ENCODE measurements at places on chromosomes 3 and 15.

- DNase-seq: peak; percentile 16
Observed at GRCh38 chr3:71859123-71859519, 74.2 kb upstream of the PROK2 start.

DNA sequence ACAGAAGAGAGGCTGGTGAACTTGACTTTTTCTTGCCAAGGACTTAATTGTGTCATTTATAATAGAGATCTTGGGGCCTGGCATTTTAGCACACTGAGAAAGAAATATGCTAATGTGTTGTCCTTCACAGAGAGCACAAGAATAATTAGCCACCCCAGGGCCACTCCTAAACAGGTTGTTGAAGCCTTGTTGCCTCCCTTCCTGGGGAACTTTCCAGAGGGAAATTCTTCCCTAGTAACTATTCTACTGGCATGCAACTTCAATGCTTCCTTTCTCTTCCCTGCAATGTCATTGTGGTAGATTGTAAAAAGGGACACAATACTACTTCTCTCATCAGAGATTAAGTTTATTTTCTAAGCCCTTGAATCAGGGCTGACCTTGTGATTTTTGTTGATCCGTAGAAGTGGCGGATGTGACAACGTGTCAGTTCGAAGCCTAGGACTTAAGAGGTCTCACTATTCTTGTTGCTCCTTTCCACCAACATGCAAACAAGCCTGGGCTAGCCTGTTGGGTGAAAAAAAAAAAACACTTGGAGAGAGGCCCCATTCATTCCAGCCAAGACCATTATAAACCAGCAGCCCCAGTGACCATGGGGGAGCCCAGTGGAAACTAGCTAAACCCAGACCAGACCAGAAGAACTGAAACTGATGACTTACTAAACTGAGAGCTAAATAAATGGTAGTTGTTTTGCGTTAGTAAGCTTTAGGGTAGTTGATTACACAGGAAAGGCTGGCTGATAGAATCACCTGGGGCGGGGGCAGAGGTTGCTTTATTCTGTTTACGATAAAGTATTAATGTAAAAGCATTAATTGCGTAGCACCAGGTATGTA is 287.2 kb downstream of the SHQ1 start:
- no peak for DNase-seq

DNA sequence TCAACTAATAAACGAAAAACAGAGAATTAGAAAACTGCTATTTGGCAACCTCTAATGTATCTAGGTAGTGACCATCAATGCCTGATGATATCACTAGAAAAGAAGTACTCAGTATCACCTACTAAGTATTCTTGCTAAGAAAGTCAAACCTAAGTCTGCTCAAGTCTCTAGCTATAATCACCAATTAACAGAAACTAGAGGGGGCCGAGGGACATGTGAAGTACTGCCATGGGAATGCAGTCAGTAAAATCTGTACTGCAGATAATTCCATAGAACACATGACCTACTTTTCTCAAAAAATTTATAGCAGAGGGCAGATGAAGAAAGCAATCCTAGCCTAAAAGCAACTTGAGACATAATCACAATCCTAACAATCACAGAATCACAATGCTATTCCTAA is 51.4 kb downstream of the CPEB1 start:
- DNase-seq: no peak

- no peak for DNase-seq
Observed at GRCh38 chr3:127691974-127692373, 19.2 kb downstream of the ABTB1 start.

DNA sequence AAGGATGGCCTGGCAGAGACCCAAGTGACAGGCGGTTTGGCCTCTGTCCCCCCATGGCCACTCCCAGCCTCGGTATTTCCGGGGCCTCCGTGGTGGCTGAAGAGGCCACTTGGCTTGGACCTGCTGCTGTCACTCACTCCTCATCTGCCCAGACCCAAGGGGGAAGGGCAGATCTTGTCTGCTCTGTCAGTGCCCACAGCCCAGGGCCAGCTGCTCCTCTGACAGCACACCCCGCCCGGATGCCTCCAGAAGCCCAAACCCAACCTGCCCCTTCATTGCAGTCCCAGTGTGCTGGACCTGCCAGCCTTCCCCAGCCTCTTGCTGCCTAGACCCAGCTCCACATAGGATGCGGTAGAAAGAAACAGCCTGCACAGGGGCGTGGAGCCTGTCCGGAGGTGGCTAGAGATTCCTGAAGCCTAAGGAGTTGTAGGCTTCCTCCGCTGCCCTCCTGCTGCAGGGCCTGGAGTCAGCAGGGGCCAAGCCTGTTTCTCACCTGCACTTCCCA is 52.0 kb downstream of the MAGEF1 start:
- DNase-seq: no peak

GRCh38 chr15:88246081-88246480 is 10.5 kb downstream of the NTRK3 start:
- DNase-seq: no peak

- DNase-seq: peak; percentile 87
Observed at GRCh38 chr3:116005404-116005803, 382.1 kb downstream of the GAP43 start.

DNA sequence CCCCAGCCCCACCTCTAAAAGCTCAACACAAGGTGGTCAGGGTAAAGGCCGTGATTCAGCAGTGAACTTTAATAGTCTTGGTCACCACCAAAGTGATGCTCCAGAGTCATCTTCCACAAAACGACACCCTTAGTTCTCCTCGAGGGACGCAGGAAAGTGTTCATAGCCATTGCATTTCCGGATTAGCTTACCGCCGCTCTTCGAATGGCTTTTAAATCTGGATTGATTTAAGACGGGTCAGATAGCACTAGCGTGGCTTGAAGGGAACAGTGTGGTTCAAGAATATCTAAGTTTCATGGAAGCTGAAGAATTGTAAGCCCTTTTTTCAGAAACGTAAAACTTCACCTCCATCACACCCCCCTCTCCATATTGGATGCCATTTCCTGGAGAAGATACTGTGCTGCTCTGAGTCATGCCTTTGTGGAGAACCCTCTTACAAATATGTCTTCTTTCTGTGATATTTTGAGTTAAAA is 829 bp downstream of the RNF7 start:
- peak; percentile 22 for DNase-seq

DNA sequence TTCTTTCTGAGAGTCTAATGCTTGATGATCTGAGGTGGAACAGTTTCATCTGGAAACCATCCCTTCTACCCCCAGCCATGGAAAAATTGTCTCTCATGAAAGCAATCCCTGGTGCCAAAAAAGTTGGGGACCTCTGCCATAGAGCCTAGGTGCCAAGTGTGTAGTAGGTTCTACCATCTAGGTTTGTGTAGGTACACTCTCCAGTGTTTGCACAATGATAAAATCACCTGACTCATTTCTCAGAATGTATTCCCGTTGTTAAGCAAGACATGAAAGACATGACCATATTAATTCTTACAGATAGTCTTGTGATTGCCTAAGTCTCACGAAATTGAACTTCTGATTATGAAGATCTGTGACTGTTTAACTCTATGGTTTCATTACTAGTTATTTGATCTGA is 68.6 kb downstream of the KAT2B start:
- no peak for DNase-seq

DNA sequence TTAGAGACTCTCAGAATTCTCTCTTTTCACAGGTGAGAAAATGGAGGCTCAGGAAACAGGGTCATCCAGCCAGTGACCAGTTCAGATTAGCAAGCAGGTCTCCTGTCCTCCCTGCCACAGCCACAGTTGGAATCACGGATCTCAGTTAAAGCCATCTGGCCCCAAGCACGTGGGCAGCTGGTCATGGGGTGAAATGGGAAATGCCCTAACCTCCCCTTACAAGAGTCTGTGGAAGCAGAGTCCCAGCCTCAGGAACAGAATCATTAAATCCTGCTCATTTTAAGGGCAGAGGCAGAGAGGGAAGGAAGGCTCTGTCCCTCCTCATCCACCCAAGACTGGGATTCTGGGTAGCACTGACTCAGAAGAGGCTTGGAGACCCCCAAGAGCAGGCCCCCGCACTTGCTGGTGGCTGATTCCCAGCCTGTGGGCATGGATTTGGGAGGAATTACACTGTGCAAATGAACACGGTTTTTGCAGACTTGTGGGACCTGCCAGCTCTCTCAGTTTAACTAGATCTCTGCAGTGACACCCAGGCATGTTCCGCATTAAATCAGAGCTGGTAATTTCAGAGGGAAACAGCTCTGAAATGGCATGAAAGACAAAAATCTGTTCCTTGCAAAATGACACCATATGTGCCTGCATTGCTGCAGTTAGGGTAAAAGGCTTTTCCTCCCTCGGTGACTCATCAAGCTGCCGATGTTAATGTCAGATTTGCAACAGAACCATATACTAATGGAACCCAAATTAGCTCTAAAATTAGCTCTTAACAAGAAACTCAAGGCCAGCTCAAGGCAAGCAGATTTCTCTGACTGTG is 89.0 kb downstream of the BDH1 start:
- DNase-seq: no peak

DNA sequence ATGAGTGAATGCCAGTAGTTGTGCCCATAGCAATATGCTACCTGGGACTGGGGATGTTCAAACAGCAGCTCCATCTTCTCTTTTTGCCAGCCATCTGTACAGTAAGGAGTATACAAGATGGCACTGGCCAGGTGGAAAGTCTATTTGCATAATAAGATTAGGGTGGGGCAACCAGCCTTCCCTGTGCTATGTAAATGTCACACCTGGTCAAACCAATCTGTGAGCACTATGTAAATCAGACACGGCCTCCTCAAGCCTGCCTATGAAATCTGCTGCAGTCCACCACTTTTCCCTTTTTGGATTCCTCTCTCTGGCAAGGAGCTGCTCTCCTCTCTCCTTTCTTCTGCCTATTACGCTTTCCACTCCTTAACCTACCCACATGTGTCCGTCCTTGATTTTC is 53.0 kb downstream of the C3orf80 start:
- no peak for DNase-seq

DNA sequence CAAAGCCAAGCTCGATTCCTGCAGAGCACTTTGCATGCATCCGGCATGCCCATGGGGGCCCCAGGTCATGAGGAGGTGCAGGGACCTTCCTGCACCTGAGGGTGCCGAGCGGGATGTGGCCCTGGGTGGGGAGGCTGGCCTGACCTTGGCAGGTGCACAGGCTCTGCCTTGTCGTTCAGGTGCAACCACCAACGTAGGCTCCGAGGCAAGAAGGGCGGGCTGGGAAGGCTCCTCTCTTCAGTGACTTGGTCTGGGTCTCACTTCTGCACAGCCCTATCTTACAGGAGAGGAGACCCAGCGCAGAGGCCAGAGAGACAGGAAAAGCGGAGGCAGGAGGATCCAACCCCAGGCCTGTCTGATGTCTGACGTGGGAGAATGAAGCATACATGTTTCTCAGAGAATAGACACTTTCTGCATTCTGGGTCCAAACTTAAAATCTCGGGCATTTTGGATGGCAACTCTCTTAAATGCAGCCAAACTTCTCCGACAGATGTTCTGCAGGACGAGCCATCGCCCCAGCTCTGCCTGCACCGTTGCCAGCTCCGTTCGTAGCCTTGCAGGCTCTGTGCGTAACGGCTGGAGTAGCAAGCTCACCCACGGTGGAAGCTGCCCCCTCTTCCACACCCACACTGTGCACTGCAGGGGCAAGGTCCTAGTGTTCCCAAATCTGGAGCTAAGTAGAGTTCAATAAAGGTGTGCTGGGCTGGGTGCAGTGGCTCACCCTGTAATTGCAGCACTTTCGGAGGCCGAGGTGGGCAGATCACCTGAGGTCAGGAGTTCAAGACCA is 60.8 kb upstream of the SNRPA1 start:
- no peak for DNase-seq

DNA sequence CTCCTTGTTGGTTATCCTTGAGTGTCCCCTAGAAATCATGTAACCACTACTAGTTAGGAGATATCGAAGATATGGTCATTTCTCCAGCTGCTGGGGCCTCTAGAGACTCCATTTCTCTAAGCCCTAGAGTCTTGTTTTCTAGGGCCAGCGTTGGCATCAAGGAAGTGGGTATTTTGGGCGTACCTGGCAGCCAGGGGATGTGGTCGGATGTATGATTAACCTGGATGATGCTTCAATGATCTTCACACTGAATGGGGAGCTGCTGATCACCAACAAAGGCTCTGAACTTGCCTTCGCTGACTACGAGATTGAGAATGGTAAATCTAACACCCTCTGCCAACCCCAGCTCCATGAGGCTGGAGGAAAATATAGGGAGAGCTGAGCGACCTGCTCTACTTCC is 325.5 kb downstream of the RYR3 start:
- no peak for DNase-seq

DNA sequence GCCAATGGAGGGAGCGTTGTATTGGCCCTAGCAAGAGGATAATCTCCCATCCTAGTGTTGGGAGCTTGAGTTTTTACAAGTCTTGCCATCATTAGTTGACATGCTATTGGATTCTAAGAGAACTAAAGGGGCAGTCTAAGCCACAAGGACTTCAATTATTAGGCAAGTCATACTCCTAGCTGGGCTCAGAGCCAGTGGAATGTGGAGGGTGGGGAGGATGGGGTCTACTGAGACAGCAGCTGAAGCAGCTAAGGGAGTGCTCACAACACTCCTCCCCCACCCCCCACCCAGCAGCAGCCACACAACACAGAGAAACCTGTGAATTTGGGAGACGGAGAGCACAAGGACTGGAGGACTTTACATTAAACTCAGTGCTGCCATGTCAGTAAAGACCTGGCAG is 27.9 kb downstream of the FRG2C start:
- no peak for DNase-seq

DNA sequence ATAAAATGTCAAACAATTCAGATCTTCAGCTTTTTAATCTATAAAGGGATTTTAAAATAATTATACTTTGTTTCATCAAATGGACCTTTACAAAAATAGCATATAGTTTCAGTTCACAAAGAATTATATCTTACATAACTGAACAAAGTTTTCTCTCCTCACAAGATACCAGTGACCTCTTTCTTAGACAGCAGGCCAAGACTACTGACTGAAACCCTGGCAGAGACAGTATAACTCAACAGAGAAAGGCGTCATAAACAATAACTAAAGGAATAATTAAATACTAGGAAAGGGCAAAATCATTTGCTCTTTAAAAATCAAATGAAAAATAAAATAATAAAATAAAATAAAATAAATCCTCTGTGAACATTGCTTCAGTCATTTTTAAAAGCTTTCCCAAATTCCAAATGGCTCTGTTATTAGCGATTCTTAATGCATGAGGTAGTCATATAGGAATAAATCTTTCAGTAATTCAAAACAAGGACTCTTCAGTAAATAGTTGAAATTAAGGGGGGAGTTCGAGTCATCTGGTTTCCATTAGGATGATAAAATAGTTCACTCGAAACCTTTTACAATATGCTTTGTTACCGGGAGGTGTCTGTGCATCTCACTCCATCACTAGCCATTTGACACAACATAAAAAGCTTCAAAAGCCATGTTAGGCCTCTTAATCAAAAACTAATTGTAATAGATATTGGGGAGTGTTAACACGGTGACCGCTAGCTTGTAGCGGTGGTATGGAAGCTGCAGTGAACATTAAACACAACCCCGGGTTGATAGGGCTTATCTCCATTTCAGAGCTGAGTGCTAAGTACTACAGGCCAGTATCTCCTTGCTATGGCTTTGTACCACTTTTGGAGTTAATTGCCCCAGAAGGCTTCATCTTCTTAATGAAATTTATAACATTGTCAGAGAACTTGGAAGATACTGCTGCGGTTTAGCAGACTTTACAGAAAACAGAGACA is 142.9 kb upstream of the NR2F2 start:
- DNase-seq: no peak
